Thymus (tissue), 14 donors: ENCODE measurements at places on chromosomes 3 and 15. TPM values are rescaled to one million over a fixed set of nuclear protein-coding genes. Genes with fewer than 3 reads are reported as not detected.

- no peaks in the 10 kb centered on the region for H3K36me3 ChIP-seq
- H3K4me3 ChIP-seq: no peak overlapping the region
- H3K27me3 ChIP-seq: no peaks in the 10 kb centered on the region
- no peak for DNase-seq
Measured at GRCh38 chr3:120802916-120803315, 60.4 kb downstream of the GTF2E1 start.

DNA sequence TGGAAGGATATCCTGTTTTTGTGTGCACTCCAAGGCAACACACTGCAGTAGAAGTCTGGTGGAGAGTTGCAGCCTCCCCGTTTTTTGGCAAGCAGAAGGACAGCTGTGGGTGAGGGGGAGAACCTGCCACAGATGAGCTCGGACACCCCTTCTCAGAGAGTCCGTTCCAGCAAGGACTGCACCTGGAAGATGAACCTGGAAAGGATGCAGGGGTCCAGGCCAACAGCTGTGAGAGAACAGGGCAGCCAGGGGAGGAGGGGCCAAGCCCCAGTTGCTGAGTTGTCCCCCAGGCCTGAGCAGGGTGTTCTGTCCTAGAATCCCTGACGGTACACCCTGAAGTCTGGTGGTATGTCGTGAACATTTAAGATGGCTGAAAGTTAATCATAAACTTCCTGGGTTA lies 30.2 kb downstream of the ZXDC start:
- H3K27ac ChIP-seq: no peak overlapping the region
- H3K27me3 ChIP-seq: no peaks in the 10 kb centered on the region
- peaks cover 49% of the 10 kb centered on the region for H3K36me3 ChIP-seq

Gene TRH
- total RNA-seq: 0.52 TPM

GRCh38 chr3:192915722-192916121 lies 1.9 kb downstream of the MB21D2 start:
- peaks cover 30% of the 10 kb centered on the region for H3K27me3 ChIP-seq
- H3K36me3 ChIP-seq: no peaks in the 10 kb centered on the region
- DNase-seq: no peak
- H3K27ac ChIP-seq: no peak overlapping the region
- peaks cover 8% of the 10 kb centered on the region for H3K4me1 ChIP-seq

GRCh38 chr3:34851137-34851536 lies 788.2 kb upstream of the ARPP21 start:
- H3K4me3 ChIP-seq: no peak overlapping the region
- H3K4me1 ChIP-seq: peaks cover 2% of the 10 kb centered on the region
- no peak for DNase-seq
- no peaks in the 10 kb centered on the region for H3K36me3 ChIP-seq

- H3K36me3 ChIP-seq: no peaks in the 10 kb centered on the region
- H3K4me3 ChIP-seq: no peak overlapping the region
- H3K27me3 ChIP-seq: no peaks in the 10 kb centered on the region
- H3K27ac ChIP-seq: no peak overlapping the region
- DNase-seq: no peak
Measured at GRCh38 chr15:97082830-97083229, 752.3 kb downstream of the NR2F2 start.

GRCh38 chr15:100727291-100727851 lies 125.0 kb downstream of the ASB7 start:
- no peak for DNase-seq
- H3K36me3 ChIP-seq: no peaks in the 10 kb centered on the region

Gene NR1I2
- total RNA-seq: 0.14 TPM

DNA sequence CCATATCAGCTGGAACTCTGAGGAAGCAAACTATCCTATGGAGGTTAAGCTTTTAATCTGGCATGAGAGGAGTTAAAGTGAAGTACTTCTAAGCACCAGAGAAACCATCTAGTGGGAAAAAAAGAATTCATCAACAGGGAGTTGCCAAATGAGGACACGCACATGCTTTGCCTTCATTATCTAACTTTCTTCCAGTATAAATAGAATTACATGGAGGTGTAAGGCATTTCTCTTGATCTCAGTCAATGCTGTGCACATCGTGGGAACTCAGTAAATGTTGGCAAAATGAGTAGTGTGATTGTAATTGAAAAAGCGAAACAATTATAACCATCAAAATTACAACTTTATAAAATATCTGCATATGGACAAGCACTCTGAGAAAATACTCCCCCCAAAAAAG lies 8.0 kb upstream of the GSK3B start:
- no peaks in the 10 kb centered on the region for H3K36me3 ChIP-seq
- H3K27me3 ChIP-seq: no peaks in the 10 kb centered on the region
- no peak overlapping the region for H3K4me3 ChIP-seq
- H3K27ac ChIP-seq: peak overlapping the region; percentile 18
